ENCODE measurements at places on chromosomes 4 and X.

DNA sequence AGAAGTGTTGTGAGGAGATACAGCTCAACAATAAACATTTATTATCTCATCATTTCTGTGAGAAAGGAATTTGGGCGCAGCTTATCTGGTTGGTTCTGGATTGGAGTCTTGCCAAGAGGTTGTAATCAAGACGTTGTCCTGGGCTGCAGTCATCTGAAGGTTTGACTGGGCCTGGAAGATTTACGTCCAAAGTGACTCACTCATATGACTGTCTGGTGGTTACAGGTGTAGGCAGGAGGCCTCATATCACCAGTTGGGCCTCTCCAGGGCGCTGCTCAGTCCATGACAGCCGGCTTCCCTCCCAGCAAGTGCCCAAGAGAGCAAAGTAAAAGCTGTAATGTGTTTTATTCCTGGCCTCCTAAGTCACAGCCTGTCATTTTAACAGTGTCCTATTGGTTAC lies 106.3 kb downstream of the USP46 start:
- no peak for DNase-seq

DNA sequence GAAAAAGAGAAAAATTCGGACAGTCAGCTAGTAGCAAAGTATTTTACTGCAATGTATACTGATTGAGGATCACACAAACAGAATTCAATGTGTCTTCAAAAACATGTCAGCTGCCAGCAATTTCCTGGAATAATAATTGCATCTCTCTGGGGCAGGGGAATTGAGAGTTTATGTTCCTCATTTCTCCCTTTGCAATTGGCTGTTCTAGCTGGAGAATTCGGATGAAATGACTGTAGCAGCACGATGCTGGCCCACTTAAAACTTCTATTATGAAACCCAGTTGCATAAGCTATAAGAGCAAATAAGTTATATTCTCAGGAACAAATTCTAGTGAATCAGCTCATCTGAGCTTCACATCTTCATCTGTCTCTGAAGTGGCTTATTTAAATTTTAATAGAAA lies 99.9 kb upstream of the CPEB2 start:
- no peak for DNase-seq

DNA sequence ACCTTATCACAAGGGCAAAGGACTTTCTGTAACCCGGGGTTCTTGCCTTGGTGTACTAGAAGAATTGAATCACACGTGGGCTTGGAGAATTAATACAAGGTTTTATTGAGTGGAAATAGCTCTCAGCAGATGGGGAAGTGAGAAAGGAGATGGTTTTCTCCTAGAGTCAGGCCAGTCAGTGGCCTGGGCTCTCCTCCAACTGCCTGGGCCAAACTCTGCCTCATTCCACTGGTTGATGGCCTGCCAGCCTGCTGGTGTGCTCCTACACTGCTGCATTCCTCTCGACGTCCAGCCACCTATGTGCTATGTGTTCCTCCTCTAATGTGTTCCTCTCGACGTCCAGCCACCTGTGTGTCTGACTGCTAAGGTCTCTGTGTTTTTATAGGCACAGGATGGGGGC lies 35.3 kb upstream of the SPIN2A start:
- DNase-seq = no peak

DNA sequence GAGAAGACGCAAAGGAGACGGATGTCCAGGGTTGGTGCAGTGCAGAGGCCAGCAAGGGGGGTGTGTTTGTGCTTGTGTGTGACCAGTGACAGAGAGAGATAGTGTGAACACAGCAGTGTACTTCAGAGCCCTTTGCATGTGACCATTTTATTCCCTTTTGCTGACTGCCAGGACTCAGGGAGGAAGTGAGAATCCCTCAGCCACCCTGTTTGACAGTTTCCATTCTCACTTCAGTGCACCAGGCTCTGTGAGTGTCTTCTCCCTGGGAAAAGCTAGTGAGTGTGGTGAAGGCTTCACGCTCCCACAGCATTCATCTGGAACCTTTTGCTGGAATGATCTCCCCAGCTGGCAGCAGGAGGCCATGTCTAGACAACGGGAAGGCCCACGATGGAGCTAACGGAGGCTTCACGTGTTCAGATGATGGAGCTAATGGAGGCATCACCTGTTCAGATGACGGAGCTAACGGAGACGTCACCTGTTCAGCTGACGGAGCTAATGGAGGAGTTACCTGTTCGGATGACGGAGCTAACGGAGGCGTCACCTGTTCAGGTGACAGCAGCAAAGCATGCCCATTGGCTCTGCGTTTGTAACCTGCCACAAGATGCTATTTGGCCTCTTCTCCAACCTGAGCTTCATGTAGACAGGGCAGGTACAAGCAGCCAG lies 195.4 kb downstream of the AFAP1 start:
- no peak for DNase-seq

- DNase-seq = peak; percentile 1
Observed at GRCh38 chrX:54043056-54043455, 1.2 kb downstream of the PHF8 start.

- no peak for DNase-seq
Observed at GRCh38 chr4:55348466-55348865, 2.4 kb downstream of the SRD5A3 start.

DNA sequence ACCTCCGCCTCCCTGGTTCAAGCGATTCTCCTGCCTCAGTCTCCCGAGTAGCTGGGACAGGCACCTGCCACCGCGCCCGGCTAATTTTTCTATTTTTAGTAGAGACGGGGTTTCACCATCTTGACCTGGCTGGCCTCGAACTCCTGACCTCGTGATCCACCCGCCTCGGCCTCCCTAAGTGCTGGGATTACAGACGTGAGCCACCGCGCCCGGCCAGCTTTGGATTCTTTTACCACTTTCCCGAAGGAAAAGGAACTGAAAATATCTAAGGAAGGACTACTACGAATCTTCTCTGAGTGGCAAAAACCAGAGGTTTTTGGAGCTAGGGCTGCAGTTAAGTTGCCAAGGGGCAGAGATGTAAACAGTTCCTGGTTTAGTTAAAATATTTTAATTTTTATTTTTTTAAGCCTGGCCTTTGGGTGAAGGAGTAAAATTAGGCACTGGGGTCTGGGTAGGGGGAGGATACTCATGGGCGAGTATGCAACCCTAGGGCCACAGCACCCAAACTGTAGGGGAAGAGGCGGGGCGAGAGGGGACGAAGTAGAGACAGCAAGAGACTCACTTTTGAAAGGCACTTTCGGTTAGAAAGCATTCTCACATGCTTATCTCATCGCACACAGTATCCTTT lies 525 bp upstream of the CISD2 start:
- DNase-seq = peak; percentile 18

DNA sequence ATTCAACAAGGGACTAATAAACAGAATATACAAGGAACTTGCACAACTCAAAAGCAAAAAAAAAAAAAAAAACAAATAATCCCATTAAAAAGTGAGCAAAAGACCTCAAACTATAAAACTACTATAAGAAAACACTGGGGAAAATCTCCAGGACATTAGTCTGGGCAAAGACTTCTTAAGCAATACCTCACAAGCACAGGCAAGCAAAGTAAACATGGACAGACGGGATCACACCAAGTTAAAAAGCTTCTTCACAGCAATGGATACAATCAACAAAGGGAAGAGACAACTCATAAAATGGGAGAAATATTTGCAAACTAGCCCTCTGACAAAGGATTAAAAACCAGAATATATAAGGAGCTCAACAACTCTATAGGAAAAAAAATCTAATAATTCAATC lies 17.1 kb upstream of the BMP15 start:
- no peak for DNase-seq

GRCh38 chr4:60868232-60868960 lies 331.7 kb upstream of the ADGRL3 start:
- DNase-seq = no peak

DNA sequence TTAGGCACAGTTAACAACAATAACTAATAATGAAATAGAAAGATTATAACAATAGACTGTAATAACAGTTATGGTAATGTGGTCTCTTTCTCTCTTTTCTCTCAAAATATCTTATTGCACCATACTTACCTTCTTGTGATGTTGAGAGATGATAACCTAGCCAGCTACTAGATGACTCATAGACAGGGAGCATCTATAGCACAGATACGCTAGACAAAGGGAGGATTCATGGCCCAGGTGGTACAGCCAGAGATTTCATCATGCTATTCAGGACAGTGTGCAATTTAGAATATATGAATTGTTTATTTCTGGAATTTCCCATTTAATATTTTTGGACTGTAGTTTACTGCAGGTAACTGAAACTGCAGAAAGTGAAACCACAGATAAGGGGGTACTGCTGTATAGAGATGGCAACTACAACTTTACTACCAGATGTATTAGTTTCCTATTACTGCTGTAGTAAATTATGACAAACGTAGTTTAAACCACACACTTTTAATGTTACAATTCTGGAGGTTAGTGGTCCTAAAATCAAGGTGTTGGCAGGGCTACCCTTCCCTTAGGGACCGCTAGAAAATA lies 41.8 kb upstream of the MAGED1 start:
- no peak for DNase-seq

GRCh38 chr4:95625020-95625419 lies 76.2 kb upstream of the UNC5C start:
- no peak for DNase-seq

DNA sequence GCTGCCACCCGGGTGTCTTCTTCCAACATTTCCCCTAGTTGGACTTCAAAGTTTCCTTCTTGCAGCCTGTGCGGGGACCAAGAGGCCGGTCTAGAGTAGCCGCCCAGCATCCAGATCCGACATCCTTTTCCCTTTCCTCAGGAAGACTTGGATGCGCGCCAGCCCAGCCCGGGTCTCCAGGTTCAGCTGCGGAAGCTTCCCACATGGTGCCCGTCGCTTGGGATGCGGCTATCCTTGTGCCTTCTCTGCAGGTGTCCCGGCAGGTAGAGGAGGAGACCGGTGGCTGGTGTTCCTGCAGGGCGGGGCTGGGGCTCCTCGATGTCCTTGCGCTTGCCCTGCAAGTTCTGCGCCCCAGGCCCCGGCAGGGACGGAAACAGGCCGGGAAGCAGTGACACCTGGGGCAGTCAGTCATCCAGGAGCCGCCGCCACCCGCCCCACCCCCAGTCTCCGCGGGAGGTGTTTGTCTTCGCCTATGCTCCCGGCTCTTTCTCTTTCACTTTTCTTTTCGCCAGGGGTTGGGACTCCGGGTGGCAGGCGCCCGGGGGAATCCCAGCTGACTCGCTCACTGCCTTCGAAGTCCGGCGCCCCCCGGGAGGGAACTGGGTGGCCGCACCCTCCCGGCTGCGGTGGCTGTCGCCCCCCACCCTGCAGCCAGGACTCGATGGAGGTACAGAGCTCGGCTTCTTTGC lies at the start of gene IL15:
Gene IL15 (plus strand): TSS at position 502 of the 689 bp plus-strand sequence. CDS start 82,882 bp downstream, outside the sequence.
- DNase-seq = peak; percentile 79

DNA sequence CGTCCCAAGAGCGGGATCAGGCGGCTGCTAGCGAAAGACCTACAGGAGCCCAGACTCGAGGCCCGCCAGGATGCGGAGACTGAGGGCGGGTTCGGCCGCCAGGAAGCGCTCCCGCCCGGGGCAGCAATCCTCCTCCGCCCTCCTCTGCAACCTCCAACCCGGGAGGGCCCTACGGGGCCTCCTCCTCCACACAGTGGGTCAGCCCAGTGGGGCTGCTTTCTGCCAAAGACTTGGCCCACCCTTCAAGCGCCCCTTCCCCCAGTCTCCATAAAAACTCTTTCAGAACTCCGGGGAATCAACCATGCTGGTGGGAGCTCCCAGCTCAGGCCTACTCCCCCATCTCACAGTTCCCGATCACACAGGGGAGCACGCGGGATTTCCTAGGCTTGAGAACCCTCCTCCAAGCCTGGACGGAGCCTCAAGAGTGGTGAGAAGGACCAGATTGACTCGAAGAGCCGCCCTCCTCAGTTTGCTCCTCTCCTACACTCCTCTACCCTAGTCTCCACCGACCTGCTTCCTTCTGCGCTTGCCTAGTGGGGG lies 77.5 kb downstream of the RLIM start:
- DNase-seq = no peak

DNA sequence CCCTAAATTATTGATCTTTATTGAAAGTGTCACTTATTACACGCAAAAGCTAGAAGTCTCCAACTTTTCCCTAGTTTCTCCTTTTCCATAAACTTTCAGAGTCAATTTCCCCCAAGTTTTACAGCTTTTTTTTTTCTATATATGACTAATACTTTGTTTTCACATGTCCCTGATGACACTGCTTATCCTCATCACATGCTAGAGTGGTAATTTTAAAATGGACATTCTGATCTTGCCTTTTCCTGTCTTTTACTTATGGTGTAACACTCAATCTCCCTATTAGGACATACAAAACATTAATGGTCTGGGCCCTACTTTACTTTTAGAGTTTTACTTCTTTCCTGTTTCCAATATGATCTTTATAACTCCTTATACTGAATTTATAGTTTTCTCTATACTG lies 112.6 kb downstream of the ANK2 start:
- DNase-seq = no peak

DNA sequence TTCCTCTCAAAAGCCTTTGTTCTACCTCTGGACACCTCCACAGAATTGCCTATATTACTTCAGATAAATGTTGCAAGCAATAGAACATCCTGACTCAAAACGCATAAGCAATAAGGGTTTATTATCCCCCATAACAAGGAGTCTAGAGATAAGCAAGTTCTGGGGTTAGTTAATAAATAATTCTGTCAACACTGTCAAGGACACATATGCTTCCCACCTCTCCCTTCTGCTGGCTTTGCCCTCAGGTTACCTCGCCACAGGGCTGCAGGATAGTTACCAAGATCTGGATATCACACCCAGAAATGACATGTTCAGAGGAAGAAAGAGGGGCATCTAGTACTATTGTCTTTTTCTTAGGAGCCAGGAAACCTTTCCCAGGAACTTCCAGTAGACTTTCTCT lies 14.0 kb upstream of the DUSP21 start:
- DNase-seq = no peak

GRCh38 chr4:151099976-151100417 lies 569 bp downstream of the RPS3A start:
- DNase-seq = no peak

GRCh38 chrX:24412637-24413363 lies 52.3 kb upstream of the PDK3 start:
- DNase-seq = no peak

- DNase-seq = no peak
Observed at GRCh38 chrX:117989512-117989911, 127.1 kb downstream of the KLHL13 start.

GRCh38 chrX:134548257-134549201 lies 88.6 kb downstream of the HPRT1 start:
- DNase-seq = no peak

DNA sequence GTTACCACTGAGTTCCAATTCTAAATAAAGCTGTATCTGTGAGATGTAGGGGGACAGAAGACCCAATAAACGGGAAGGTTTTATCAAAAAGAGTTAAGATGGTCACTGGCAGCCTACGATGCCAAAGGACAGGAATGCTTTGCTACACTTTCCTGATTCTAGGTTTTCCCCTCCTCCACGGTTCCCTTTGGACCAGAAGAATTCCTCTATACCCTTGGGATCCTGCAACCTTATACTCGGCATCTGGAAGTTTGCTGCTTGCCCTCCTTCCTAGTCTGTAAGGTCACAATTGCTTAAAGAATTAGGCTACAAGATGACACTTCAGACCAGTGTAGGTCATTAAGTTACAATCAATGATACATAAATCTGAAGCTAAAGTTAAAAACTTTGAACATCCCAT lies 64.3 kb downstream of the SCML2 start:
- no peak for DNase-seq

- DNase-seq = no peak
Observed at GRCh38 chr4:187908079-187908561, 87.5 kb upstream of the ZFP42 start.

- no peak for DNase-seq
Observed at GRCh38 chrX:72020788-72021187, 110.1 kb downstream of the NHSL2 start.
